ENCODE measurements at places on chromosomes 16 and 17.

DNA sequence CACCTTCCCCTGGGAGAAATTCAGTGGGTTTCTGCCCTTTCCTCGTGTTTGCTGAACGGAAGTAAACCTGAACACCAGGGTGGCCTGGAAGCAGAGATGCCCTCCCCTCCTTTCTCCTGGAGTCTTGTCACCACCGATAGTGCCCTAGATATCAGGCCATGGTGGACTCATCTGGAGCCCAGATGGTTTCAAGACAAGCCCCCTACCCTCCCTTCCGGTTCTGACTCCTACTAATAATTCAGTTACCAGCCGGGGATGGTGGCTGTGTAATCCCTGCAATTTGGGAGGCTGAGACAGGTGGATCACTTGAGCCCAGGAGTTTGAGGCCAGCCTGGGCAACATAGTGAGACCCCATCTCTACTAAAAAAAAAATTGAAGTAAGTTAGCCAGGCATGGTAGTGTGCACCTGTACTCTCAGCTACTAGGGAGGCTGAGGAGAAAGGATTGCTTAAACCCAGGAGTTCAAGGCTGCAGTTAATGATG lies 2.4 kb downstream of the ZNF469 start:
- no peak for DNase-seq

GRCh38 chr17:49414271-49414621 lies 436 bp downstream of the PHB1 start:
- DNase-seq: no peak

DNA sequence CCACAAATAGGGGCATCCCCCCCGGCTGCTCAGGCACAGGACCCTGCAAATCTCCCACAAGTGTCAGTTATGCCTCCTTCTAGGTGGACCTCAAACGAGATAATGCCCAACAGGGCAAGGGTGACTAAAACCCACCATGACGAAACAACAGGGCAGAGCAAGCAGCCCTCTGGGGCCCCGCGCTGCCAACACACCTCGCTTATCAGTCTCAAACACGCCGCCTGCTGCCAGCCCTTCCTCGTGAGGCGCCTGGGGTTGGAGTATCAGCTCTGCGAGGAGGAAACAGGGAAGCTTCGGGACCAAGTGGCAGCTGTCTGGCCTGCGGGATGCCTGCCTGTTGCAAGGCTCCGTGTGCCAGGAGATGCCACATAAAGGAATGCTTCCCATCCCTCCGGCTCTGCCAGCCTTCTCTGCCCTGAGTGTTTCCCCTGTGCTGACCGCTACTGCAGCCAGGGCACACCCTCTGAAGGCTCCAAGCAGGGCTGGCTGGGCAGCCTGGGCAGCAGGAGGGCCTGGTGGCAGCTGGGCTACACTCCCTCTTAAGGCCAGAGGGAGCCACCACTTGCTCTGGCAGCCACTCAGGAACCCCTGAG lies 2.5 kb downstream of the SMIM5 start:
- DNase-seq: no peak

DNA sequence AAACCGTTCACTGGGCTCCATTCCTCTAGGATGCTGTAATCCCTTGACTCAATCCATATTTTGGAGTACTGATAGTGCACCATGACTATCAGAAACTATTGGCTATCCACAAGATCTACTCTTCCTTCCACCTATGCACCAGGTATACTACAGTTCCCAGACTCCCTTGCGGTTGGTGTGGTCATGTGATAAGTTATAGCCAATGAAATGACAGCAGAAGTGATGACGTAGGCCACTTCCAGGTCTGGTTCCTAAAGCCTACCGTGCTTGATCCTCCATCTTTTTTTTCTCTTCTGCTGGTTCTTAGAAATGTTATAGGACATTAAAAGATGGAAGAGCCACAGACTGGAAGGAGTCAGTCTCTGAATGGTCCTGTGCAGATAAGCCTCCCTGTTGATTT lies 278.8 kb upstream of the C16orf82 start:
- DNase-seq: no peak

- no peak for DNase-seq
These were observed 54.0 kb downstream of the AKAP1 start for GRCh38 chr17:57138956-57139576.

GRCh38 chr17:43974382-43975266 lies 20.9 kb upstream of the PYY start:
- no peak for DNase-seq

GRCh38 chr17:19534562-19535149 lies 1.0 kb downstream of the SLC47A1 start:
- DNase-seq: no peak

DNA sequence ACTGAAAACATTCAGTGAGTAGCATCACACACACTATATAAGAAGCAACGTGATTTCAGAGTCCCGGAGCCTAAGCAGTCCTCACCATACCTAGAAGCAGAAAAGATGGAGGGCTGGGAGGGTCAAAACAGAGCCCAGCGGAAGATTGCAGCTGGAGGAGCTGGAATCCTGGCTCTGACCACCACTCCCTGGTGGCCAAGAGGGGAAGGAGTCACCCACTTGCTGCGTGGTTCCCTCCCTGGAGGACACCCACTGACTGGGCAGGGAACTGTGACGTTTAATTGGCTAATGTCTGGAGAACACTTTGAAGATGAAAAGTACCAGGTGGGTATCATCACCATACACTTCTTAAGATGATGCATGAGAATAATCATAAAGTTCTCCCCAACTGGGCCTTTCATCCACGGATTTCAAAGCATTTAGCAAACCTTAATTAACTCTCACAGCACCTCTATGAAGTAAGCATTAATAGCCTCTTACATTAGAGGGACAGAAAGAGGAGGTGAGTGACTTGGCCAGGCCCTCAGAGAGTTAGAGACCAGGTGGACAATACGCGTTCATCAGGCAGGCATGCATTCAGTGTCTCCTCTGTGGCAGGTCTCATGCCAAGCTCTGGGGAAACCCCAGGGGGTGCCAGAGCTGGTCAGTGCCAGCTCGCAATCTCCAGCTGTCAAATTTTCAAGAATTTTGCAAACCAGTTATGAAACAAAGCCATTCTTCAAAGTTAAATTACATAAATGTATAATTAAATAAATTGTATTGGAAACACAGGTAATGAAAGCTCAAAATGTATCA lies 137.9 kb downstream of the AXIN2 start:
- DNase-seq: no peak

DNA sequence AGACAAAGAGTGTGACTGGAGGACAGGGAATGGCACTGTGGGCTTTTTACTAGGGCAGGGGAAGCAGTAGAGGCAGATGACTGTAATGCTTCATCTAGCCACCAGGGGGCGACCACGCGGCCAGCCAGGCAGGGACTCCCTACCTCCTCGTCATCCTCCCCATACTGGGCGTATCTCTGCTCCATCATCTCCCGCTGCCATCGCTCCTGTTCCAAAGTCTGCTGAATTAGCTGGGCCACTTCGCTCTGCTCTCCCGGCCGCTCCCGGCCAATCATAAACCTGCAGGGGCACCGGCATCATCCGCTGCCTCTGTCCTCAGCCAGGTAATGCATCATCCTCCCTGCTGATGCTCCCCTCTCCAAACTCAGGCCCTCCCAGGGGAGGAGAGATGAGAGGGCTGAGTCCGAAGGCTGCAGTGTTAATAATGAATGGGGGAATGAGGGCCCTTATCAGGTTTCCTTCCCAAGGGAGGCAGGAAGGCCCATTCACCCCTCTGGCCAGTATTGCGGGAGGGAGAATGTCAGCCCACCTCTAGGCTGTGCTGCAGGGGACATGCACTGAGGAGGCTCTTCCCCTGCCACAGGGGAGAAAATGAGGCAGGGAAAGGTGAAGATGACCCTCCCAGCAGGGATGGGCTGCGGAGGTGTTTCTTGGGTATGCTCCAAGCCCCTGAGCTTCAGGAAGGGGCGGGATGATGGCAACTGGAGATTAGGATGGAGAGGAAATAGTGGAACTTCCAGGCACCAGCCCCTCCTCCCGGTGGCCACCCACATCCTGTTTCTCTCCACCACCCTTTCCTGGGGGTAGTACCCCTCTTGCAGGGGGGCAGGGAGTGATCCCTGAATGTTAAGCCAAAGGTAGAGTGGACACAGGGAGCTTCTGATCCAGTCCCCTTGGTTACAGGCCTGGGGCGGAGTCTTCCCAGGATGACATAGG lies 10.3 kb upstream of the SAMD14 start:
- DNase-seq: no peak

DNA sequence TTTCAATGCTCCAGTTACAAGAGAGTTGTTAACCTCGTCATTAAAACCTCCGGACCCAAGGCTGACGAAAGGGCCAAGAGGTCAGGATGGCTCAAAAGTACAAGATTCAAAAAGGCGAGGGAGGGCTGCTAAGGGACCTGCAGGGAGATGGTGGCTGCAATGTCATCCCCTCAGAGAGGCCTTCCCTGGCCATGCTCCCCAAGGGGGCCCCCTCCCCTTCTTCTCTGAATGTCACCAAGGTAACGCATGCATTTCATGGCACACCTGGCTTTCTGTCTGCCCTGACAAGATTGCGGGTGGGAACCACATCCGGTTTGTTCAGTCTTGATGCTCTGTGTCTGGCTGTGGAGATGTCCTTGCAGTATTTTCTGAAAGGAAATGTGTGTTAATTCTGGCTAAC lies 89.9 kb downstream of the C16orf78 start:
- no peak for DNase-seq

GRCh38 chr17:42675965-42676423 lies 800 bp downstream of the PLEKHH3 start:
- DNase-seq: no peak

GRCh38 chr16:70661918-70662641 lies 15.7 kb downstream of the IL34 start:
- DNase-seq: no peak

- DNase-seq: no peak
These were observed 14.1 kb downstream of the TTYH2 start for GRCh38 chr17:74227271-74228080.

GRCh38 chr16:1126044-1126443 lies 26.9 kb upstream of the CACNA1H start:
- no peak for DNase-seq

DNA sequence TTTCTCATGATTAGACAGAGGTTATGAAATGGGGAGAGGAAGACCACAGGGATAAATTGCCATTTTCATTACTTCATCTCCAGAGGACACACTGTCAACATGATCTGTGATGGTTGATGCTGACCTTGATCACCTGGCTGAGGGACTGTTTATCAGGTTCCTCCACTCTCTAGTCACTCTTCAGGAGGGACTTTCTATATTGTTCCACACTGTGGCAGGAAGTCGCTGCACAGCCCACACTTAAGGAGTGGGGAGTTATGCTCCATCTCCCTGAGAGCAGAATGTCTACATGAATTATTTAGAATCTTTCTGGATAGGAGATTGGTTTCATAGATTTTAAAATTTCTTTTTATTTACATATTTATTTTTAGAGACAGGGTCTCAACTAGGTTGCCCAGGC lies 46.7 kb downstream of the CYB5B start:
- no peak for DNase-seq

GRCh38 chr16:8905168-8905762 lies 23.1 kb downstream of the LITAFD start:
- no peak for DNase-seq

Data from fibroblast of skin of left biceps (primary cell).